Stimulated activated CD4-positive, alpha-beta T cell treated with anti-CD3 and anti-CD28 coated beads, Interleukin-12 subunit alpha, Interleukin-12 subunit beta, amount 100 ng/mL, for 4 hours (primary cell): ENCODE measurements at places on chromosomes 12 and 14.

- no peak for DNase-seq
Observed at GRCh38 chr14:34711796-34712712, 2.3 kb downstream of the CFL2 start.

DNA sequence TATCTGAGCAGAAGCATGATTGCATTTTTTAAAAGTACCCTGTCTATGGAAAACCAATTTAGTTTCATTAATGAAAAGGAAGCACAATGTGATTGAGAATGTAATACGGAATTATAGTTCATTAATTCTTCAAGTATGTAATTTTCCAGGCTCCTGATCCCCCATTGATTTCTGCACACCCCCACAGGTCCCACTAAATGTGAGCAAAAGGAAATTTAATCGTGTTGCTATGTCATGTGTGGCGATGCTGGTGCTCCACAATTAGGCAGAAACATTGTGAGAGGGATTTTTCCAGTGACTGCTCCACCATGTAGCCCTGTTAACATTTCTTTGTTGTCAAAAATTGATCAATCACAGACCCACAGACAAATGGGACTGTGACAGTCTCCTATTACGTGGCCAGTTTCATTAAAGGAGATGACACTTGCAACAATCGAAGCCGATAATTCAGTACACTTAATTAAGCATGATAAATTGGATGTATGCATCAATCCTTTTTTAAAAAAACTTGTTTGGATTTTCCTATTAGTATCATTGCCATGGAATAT is 306.0 kb downstream of the NELL2 start:
- DNase-seq = no peak

DNA sequence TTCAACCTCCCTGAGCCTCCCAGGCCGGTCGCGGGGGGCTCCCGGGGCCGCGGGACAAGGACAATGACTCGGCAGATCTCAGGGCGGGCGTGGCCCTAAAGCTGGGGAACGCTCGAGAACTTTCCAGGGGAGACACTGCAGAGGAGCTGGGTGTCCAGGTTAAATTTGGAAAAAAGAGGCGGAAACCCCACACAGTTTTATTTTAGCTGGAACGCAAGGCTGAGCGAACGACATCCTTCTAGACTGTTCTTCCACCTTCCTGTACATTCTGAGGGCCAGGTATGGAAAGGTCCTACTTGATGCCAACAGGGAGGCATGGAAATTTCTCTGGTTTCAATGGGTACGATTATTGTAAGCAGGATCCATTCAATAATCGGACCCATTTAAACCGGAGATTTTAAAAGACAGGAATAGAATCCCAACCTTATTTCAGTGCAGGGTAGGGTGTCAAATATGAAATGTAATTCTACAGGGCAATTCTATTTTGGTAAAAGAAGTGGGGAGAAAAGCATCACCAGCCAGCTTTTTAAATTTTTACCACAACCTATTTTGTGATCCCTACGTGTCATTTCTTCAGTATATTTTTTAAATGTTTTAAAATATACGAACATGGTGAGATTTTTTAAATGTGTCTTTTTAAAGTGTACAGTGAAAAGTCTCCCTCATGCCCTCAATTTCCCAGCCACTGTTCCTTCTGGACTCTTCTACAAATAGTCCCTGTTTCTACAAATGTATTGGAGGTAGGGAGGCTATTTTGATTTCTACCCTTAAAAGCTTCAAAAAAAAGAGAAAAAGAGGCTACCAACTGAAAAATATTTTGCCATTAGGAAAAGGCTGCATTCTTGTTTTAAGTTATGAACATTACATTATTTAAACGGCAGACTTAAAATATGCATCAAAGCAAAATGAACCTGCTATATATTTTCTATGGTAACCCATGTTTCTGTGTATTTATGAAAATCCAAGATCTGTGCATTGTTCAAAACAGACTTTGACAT is 1.1 kb upstream of the UBC start:
- peak; percentile 33 for DNase-seq

GRCh38 chr14:72126561-72126960 is 194.3 kb downstream of the RGS6 start:
- no peak for DNase-seq

GRCh38 chr14:69464829-69465228 is 19.7 kb upstream of the PLEKHD1 start:
- DNase-seq = no peak

DNA sequence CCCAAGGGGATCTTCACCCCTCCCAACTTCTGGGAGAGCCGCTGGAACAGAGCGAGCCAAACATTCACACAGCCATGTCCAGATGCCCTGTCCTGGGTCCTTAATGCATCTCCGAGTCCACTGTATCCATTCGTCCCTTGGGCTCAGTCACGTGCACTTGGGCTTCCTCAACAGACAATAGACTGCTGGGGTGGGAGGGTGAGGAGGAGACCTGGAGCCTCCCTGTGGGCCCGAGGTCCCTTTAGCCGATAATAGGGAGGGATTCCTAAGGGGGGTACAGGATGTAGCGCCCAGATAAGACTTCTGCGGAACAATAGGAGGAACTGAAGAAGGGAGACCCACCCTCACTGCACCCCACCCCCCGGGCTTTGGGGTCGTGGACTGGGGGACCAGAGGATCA is 6.7 kb downstream of the ARHGEF25 start:
- no peak for DNase-seq
